Fibroblast of skin of right quadriceps (primary cell): ENCODE measurements at places on chromosomes 1 and 21.

- no peak for DNase-seq
Measured at GRCh38 chr1:209363112-209363511, 220.4 kb upstream of the CAMK1G start.

GRCh38 chr1:37575692-37576091 is 19.0 kb downstream of the DNALI1 start:
- peak; percentile 53 for DNase-seq

- no peak for DNase-seq
Measured at GRCh38 chr1:208198236-208198635, 45.9 kb downstream of the PLXNA2 start.

DNA sequence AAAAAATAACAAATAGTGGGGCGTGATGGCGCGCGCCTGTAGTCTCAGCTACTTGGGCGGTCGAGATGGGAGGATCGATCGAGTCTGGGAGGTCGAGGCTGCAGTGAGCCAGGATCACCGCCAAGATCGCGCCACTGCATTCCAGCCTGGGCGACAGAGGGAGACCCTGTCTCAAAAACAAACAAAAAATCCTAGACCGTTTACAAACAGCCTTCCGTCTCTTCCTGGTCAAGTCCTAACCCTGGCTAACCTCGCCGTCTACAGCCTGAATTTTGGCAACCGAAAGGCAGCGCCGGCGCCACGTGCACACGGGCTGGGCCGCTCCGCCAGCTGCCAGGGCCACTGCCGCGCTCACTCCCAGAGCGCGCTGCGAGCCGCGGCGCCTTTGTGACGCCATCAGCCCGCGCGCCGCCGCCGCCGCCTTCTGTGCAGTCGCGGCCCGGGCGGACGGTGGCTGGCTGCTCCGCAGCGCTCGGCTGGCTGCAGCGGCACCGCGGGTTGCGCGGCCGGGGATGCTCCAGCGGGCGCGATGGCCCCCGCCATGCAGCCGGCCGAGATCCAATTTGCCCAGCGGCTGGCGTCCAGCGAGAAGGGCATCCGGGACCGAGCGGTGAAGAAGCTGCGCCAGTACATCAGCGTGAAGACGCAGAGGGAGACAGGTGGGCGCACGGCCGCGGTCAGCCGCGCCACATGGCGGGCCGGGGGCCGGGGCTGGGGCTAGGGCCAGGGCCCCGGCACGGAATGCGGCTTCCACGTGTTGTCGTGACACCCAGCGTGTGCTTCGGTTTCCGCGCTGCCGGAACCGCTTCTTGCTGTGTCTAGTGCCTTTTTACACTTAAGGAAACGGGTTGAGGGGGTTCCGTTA is at the start of the genes HSF2BP and RRP1B:
TSS of gene HSF2BP (minus strand) at position 353 of the 865 bp plus-strand sequence. CDS start 1,392 bp downstream, outside the sequence.
TSS of gene RRP1B (plus strand) at position 425 of the 865 bp plus-strand sequence. CDS start at position 530, 105 bp downstream.
- DNase-seq = peak; percentile 87

DNA sequence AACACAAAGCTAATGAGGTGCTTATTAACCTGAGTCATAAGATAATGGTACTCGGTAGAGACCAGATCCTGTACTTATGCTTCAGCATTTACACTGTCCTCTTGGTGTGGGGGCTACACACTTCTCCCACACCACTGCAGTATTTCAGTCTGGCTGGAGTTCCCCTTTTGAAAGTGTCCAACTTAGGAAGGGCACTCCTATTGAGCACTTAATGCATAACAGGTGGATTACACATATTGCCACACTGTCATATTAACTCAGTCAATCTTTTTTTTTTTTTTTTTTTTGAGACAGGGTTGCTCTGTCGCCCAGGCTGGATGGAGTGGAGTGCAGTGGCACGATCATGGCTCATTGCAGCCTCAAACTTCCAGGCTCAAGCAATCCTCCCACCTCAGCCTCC is 1.5 kb downstream of the GPATCH4 start:
- DNase-seq = no peak
